ENCODE measurements at places on chromosomes 6 and 20. TPM values are rescaled to one million over a fixed set of nuclear protein-coding genes. Genes with fewer than 3 reads are reported as not detected.
A peak's percentile ranks its signal among the peaks of the same experiment; 100 is the strongest.

DNA sequence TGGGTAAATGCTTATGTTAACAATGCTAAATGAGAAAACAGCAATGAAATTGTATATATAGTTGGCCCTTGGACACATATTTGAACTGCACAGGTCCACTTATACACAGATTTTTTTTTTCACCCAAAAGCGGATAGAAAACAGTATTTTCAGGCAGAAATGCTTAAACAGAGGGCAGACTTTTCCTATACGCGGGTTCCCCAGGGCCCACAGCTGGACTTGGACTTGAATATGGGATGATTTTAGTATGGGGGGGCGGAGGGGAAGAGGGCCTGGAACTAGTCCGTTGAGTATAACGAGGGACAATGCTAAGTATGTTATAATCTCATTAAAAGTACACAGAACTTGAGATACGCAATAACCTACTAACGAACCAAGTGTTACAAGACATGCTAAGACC is 1.1 kb upstream of the PRSS35 start:
- no peak for DNase-seq

NHLRC1 gene
- total RNA-seq: 2.6 TPM

IRAK1BP1 gene
- total RNA-seq: 5.1 TPM

DNA sequence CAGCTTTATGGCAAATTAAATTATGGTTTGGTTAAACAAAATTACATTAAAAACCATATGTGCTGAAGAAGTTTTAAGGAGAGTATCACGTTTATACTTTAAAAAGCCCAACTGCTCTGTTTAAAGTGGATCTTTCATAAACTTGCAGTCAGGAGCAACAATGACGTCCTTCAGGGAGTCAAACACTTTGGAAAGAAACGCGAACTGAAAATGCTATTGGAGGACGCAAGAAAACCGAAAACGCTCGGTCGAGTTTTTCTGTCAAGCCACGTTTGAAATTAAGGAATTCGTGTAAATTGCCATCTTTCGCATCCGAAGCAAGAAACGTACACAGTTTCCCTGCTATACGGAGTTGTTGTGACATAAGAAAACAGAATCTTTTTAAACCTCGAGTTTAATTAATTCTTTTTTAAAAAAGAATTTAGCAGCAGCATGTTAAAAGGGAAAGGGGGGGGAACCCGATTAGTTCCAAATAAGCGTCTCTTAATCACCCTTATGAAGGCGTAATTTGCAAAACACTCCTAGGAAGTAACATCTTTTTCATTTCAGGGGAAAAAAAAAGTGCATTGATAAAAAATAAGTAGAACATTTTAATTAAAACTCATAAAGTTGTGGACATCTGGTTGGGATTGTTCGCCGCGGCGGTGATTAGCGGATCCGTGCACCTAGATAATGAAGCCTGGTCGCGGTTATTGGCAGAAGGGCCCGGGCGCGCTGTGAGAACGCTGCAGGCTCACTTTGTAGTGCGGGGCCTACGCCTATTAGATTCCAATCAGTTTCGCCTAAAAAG is 295.4 kb downstream of the TFAP2C start:
- DNase-seq: no peak

ARMC12 gene
- 0.90 TPM for total RNA-seq

DNA sequence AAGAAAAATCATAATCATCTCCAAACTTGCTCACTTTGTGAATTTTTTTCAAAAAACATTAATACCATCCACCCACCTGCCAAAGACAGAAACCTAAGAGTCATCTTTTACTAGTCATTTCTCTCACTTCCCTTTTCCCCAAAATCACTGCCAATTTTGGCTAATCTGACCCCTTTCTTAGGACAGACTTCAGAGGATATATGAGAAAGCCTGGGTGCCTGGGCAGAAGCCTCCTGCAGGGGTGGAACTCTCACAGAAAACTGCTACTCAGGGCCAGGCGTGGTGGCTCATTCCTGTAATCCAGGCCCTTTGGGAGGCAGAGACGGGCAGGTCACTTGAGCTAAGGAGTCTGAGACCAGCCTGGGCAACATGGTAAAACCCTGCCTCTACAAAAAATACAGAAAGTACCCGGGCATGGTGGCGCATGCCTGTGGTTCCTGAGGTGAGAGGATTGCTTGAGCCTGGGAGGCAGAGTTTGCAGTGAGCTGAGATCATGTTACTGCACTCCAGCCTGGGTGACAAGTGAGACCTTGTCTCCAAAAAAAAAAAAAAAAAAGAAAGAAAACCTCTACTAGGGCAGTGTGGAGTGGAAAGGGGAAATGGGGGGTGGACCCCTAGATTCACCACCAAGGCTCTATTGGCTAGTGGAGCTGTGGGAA is 3.8 kb downstream of the DEK start:
- DNase-seq: peak; percentile 36

DNA sequence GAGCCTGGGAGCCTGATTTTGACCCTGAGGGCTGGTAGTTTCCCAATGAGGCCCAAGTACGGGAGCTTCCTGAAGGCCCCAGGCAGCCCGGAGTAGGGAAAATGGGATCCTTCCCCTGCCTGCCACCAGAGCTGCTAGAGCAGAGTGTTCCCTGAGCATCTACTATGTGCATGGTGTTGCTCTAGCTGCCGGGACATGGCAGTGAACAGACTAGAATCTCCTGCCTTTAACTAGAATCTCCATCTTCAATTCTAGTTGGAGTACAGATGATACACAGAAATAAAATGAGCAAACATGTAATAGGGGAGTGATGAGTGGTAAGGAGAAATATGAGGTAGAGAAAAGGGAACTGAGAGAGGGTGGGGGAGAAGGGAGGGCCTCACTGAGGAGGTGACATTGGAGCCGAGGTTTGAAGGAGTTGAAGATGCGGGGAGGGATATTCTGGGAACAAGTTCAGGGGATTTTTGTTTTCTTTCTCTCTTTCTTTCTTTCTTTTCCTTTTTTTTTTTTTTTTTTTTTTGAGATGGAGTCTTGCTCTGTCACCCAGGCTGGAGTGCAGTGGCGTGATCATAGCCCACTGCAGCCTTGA is 18.5 kb downstream of the VSTM2L start:
- no peak for DNase-seq

DNA sequence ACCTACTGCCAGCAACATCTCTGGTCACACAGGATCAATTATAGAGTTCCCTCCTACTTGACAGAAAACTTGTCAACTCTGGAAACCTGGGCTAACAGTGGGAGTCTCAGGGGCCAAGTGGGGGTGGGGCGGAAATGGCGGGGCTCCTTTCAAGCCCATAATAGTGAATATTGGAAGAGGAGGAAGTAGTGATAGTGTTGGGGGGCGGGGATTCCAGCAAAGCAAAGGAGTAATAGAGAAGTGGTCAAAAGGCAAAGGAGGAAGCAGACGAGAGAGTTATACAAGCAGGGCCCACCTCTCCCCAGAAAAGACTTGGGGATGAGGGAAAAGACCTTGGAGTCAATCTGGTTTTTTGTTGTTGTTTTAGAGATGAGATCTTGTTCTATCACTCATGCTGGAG is 2.1 kb downstream of the DEF6 start:
- DNase-seq: peak; percentile 61

- DNase-seq: no peak
Measured at GRCh38 chr6:53896196-53896595, 101.4 kb downstream of the LRRC1 start.

GRCh38 chr20:61544910-61545889 is 293.1 kb downstream of the CDH4 start:
- no peak for DNase-seq

- DNase-seq: peak; percentile 21
Measured at GRCh38 chr20:24470746-24471582, 1.5 kb downstream of the SYNDIG1 start.

PFDN6 gene
- total RNA-seq: 37.7 TPM

- no peak for DNase-seq
Measured at GRCh38 chr6:6600875-6601274, 12.4 kb downstream of the LY86 start.

DNA sequence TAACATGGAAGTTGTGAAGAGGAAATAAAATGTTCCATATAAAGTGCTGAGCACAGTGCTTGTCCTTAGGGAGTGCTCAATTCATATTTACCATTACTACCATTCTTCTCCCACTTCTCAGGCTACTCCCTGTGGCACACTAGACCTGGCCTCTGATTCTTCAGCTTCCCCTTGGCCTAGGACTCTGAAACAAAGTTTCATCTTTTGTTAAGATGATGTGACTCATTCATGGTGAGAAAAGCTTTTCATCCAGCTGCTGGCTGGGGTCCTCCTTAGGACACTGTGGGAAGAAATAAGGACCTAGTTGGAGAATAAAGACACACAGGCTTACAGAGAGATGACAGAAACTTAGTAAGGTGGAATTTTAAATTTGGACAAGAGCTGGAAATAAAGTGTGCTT is 314.8 kb downstream of the CDC5L start:
- DNase-seq: no peak
